ENCODE measurements at places on chromosomes 1 and 21.

DNA sequence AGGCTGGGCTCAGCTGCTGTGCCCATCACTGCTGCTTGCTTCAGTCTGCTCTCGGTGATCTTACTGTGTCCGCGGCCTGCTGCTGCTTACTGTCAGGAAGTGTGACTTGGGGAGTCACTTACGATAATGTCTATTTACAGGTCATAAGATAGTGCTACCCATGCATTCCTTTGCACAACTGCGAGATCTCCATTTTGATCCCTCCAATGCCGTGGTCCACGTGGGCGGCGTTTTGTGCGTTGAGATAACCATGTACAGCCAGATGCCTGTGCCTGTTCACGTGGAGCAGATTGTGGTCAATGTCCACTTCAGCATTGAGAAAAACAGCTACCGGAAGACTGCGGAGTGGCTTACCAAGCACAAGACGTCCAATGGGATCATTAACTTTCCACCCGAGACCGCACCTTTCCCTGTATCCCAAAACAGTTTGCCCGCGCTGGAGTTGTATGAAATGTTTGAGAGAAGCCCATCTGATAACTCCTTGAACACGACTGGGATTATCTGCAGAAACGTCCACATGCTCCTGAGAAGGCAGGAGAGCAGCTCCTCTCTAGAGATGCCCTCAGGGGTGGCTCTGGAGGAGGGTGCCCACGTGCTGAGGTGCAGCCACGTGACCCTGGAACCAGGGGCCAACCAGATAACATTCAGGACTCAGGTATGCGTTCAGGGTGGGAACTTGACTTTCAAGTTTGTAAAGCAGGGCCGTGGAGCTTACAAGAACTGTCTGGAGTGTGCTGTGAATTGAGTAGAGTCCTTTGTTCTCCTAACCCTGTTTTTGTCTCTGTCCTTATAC, 24.4 kb upstream of the PWP2 start:
- peak; percentile 35 for DNase-seq

DNA sequence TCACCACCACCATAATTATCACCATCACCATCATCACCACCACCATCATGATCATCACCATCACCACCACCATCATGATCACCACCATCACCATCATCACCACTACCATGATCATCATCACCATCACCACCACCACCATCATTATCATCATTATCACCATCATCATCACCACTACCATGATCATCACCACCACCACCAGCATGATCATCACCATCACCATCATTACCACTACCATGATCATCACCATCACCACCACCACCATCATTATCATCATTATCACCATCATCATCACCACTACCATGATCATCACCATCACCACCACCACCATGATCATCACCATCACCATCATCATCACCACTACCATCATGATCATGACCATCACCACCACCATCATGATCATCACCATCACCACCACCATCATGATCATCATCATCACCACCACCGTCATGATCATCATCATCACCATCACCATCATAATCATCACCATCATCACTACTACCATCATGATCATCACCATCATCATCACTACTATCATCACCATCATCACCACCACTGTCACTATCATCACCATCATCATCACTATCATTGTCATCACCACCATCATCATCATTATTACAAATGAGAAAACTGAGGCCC, 60.2 kb downstream of the TRABD2B start:
- no peak for DNase-seq

DNA sequence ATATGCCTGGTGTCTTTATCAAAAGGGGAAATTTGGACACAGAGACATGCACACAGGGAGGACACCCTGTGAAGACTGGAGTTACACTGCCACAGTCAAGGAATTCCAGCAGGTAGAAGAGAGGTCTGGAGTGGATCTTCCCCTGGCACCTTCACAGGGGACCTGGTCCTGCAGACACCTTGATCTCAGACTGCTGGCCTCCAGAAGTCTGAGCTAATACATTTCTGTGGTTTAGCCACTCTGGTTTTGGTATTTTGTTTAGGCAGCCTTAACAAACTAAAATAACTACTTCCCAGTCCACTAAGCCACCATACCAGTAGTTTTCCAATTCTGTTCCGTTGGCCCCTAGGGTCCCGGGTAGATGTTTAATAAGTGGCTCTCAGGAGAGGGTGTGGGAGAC, 164.7 kb downstream of the SETD4 start:
- DNase-seq = no peak

DNA sequence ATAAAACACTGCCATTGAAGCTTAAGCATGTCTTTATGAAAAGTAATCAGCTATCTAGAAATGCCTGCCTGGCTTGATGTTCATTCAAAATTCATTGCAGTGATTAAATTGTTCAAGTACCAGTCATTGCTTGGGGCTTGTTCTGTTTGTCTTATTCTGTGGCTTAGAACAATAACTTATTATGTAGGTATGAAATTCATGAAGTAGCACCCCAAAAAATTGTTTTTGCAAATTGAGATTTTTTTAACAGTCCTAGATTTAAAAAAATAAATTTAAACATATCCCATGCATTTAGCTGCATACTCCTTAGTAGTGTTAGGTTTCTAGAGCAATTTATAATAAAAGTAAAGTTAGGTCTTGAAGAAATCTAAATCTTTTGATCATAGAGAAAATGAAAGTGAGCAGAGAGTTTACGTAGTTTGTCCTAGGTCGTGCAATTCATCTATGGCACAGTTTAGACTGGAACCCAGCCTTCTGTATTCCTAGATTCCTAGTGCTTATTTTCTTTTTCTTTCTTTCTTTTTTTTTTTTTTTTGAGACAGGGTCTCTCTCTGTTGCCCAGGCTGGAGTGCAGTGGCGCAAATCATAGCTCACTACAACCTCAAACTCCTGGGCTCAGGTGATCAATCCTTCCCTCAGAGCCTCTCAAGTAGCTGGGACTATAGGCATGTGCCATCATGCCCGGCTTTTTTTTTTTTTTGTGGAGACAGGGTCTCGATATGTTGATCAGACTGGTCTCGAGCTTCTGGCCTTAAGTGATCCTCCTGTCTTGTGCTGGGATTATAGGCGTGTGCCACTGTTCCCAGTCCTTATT, 9.3 kb downstream of the MIER1 start:
- no peak for DNase-seq

GRCh38 chr1:223248001-223248769, 105.1 kb upstream of the TLR5 start:
- no peak for DNase-seq
